Activated gamma-delta T cell treated with anti-CD3 and anti-CD28 coated beads, Interleukin-2, amount 50 U/mL, for 16 hours (primary cell): ENCODE measurements at places on chromosomes 3 and 15.

DNA sequence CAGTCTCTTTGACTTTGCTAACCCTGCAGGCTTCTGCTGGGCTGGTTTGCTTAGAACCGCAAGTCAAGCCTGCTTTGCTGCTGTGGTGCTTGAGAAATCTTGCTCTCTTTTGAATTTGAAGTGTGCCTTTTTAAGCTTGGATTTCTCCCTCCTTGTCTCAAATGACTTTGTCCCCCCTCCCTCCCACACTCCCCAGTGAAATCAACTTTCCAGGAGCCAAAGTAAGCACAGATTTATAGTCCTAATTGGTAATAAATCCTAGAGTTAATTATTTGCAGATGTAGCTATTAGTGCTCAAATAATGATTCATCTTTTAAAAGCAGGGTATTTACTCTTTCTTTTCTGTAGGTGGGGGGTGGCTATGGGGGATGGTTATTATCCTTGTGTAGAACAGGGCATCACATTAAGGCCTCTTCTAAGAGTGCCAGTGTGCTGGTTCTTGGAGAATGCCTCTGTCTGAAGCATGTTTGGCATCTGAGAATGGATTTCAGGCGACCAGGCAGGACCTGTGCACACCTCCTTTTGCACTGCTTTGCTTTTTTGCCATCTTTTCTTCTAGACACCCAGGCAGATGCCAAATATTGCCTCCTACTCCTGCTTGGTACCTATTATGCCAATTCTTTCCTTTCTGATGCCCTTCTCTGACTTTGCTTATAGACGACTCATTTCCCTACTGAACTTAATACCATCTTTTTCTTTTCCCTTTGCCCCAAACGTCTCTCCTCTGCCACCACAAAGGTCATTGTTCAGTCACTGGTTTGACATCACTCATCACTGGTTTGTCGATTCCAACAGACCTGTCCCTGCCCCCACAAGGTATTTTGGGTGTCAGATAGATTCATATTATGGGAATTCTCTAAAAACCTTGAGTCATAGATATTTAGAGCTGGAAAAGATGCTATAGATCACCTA is 50.7 kb downstream of the CLDN11 start:
- no peak for DNase-seq

DNA sequence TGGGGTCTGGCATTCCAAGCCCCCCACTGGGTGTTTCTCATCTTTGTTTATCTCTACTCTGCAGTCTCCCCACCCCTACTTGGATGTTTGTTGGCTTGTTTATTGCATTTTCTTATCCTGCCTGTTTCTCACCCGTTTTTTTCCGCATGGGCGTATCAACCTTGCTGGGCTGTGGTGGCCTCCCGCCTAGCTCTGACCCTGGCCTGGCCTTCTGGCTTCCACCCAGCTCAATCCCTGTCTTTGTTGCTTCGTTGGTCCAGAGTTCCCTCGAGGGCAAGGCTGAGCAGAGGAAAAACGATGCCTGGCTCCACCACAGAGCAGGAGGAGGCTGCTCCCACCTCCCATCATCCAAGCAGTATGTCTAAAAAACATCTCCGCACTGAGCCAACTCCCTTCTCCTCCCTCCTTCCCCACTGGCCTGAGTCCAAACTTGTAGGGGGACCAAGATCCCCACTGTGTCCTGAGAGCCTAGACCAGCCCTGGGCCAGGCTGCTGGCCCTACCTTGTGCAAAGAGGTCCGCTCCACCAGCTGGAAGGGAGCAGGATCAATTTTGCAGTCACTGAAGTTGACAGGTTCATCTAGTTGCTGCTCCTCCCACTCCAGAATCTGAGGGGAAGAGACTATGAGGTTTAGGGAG is 9.8 kb downstream of the CLCN2 start:
- no peak for DNase-seq

DNA sequence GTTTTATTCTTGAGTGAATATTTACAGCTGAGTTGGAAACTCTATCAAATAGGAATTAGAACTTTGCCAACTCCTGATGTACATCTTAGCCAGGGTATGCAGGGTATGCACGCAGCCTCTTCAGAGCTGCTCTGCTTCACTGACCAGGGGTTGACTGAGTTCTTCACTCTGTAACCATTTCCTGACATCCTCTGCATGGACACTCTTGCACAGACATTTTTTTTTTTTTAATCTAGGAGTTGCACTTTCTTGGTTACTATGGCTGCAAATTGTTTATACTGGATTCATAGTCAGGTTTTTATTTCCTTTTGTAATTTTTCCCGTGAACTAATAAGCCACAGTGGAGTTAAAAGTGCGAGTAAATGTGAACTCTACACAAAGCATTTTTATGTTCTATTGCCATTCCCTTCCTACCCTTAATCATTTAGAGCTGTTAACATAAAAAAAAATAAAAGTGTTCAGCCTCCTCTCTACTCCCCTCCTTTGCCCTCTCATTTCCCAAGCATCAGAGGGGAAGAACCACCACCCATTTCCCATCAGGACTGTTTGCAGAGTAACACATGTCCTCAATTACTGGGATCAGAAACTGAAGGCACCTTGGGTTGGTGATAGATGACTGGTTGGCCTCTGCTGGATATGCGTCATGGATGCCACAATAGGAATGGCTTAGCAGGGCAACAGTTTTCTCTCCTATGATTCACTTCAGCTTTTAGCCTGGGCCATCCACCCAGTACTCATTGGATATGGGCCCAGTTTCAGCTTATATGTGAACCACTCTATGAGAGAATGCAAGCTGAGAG is 54.0 kb downstream of the DUT start:
- DNase-seq = no peak

DNA sequence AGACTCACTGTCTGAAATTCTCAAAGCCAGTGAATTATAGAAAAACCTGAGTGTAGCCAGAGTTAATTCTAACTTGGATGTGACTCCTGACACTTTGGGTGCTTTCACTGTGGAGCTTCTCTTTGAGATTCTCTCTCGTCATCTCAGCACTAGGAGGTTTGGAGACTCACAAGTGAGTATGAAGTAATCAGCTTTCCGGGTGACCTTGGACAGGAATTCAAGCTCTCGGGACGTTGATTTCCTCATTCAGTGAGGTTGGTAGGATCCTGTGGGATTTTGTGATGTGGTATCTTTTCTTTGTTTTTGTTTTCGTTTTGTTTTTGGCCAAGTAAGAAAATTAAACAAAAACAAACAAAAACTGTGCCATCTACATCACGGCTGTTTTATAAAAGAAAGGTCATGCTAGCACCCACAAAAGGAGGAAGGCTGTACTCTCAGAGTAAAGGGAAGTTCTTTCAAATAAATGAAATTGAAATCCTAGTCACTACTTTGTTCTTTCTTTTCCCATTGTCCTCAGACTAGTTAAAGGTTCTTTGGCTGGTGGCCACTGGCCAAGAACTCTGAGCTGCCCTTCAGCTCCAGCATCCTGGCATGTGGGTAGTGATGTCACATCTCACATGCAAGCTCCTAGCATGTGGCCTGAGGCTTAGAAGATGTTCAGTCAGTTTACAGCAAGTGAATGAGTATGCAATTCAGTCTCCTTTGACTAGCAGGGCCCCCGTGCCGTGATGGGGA is 263.3 kb upstream of the TPM1 start:
- DNase-seq = no peak

- no peak for DNase-seq
Measured at GRCh38 chr3:4416961-4417360, 50.1 kb downstream of the SUMF1 start.
